Activated T-helper 9 cell treated with anti-CD3 and anti-CD28 coated beads, Interleukin-2, amount 50 U/mL, for 16 hours (primary cell): ENCODE measurements at places on chromosomes 16 and 17.

- DNase-seq = no peak
Measured at GRCh38 chr16:58393138-58393504, 850 bp downstream of the GINS3 start.

DNA sequence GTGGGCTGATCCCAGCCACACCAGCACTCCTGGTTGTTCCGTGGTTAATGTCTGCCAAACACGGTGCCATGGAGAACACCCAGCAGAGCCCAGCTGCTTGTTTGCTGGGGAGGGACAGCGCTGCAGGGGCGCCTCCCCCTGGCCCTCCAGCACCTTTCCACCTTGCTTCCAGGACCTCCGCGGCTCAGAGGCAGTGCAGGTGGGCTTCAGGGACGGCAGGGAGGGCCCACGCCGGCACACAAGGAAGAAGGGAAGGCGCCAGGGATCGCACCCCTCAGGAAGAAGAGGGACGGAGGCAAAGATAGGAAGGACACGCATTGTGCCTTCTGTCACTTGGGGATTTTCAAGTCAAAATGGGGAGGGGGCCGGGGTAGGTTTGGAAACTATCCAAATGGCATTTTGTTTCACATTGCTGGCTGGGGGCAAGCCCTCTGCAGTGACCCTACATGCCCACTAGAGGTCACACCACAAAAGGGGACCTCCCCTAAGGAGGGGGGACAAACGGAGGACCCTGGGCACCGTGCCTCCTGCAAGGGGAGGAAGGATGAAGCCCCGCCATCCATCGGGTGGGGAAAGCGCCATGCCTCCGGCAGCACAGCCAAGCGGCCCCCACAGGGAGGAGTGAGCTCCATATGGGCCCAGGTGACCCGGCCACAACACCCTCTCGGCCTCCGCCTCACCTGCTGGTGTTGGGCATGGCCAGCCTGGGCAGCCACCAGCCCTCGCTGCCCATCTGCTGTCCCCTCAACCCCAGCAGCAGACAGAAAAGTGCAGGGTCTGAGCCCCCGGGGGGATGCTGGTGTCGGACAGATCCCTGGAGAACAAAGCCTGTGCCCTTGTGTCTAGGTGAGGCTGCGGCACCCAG is 7.5 kb upstream of the C16orf95 start:
- DNase-seq = peak; percentile 15

DNA sequence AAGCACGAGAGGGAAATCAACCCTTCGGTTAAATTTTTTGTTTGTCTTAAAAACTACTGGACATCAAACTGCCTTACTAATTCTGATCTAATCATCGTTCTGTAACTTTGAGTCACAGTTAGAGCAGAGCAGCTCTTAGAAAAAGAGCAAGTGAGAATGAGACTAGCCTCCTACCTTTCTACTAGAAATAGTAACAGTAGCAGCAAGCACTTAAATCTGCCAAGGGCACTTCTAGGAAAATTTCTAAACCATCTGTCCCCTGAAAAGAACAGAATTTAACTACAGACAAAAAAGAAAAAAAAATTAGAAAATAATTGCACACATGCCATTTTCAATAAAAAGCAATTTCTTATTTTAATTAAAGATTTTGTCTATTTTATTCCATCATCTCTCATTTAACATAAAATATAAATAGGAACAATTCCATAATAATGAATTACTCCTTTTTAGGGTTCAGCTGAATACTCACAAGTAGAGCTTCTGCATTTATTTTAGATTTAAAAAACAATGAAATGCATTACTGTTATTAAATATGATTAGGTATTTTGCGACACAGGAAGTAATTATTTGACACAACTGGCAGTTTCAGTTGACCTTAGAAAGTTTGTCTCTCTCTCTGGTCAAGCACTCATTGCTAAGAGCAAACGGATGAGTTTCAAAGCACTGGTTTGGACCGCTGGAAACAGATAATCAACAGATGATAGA is 250.8 kb upstream of the SOX9 start:
- no peak for DNase-seq

DNA sequence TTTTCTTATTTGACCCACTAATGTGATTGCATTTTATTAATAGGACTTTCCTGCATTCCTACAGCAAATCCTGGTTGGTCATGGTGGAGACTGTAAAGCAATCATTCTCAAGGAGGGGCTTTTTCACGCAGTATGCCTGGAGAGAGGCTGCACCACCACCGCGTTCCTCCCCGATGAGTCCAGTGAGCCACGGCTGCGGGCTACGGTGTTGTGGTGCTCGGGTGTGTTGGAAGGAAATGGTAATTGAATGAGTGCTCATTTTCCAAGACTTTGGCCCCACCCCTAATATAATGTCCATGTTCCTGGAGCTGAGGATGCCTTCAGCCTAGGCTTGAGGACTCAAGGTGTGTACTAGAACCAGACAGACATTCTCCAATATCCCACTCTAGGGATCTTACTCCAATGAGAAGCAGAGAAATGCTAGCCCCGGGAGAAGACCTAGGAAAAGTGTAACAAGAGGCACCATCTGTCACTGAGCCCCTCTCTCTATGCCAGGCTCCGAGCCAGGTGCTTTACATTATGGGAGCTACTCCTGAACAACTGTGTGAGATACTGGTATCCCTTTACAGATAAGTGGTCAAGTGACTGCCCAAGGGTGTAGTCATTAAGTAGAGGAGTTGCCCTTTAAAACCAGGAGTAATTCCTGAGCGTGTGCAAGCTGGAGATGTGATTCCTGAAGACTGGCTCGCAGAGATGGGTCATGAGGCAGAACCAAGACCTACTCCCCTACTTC is 39.4 kb downstream of the HEATR6 start:
- DNase-seq = no peak

DNA sequence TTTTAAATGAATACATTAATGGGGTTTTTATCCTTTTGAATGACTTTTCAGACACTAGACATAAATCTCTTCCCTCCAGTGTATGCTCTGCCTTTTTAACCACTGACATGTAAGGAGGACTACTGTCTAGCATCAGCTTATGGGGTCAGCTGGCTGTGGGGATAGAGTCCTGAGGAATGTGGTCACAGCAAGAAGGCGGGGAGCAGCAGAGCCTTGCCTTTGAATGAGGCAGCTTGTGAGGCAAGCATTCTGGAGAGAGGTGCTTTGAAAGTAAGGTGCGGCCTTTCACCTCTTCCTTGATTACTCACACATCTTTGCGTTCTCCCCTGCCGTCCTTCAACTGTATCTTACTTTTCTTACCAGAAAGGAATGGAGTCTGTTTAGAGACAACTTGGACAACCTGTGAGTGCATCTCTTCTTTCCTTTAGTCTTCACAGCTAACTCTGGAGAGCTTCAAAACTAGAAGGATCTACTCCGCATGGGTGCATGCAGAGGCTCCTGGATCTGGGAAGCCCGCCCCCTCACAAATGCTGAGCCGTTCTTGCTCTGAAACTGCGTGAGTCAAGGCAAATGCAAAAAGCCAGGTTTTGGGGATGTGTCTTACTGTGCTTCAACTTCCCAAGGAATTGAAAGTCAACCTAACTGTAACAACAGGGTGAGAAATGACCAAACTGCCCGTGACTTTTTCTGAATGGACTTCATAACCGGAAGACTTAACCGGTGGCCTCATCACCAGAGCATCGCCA is 49.9 kb downstream of the ADCY7 start:
- DNase-seq = no peak

DNA sequence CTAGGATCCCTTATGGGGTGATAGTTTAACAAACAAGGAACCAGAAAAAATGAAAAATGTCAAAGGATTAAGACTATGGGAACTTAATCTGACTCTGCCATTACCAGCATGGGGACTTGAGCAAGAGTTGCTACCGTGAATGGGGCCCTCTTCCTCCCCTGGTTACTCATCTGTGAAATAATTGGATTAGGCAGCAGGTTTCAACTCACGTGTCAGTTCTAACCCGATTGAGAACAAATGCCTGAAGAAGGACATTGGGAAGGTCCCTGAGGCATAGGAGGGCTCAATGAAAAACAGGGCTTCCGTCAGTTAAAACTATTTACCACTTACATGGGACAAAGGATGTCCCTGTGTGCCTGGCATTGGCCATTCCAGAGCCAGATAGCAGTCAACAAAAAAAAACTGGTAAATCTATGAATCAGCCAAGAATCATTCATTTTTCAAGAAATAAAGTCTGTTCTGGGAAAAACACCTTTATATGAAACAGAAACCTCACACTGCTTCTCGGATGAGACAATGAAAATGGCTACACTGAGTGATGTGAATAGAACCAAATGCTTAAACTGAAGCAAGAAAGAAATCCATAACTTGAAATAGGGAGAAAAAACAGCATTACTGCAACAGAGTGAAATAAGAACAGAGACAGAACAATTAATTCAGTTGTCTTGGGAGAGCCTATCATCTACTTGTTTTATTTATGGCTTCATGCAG is 104.3 kb downstream of the ADAMTS18 start:
- no peak for DNase-seq

- DNase-seq = no peak
Measured at GRCh38 chr16:3122926-3123570, 10.7 kb downstream of the ZNF205 start.
